Fibroblast of upper back skin (primary cell): ENCODE measurements at places on chromosomes 11 and 22.

DNA sequence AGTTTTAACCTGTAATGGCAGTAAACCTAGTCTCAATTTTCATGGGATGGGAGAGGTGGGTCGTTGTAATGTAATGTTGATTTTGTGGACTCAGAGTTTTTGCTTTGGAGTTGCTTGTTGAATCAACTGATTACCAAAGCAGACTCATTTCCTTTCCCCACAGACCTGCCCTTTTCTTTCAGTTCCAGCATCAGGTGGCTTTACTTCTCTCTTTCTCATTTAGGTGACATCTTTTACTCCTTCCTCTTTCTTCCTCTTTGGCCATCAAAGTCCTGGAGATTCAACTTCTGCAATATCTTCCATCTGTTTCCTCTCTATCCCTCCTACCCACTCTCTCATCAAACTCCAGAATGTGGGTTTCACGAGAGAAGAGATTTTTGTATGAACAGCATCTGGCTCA is 313.9 kb downstream of the TMEM135 start:
- DNase-seq, result no peak

DNA sequence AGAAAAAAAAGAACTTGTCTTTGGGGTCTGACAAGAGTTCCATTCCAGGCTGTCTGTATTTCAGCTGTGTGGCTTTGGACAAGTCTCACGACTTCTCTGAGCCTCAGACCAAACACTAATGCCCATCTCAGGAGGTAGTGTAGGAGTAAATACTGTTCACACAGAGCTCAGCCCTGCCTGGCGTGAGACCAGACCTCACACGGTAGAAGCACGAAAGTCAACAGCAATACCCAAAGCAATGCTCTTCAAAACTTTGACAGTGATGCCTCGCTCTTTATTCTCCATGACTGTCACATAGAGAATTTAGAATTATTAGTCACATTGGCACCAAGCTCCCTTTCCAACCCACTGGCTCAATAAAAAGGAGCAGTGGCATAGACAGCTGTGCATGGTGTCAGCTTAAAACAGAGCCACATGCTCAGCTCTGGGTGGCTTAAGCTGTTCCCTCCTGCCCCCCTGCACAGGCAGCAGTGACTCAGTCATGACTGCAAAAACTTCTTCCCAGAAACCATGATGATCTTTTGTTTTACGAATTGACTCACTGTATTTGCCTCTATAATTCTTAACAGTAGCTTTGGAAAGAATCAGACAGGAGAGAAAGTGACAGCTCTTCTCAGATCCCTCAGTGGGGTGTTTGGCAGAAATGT is 74.0 kb upstream of the PHF21B start:
- DNase-seq, result peak; percentile 77

DNA sequence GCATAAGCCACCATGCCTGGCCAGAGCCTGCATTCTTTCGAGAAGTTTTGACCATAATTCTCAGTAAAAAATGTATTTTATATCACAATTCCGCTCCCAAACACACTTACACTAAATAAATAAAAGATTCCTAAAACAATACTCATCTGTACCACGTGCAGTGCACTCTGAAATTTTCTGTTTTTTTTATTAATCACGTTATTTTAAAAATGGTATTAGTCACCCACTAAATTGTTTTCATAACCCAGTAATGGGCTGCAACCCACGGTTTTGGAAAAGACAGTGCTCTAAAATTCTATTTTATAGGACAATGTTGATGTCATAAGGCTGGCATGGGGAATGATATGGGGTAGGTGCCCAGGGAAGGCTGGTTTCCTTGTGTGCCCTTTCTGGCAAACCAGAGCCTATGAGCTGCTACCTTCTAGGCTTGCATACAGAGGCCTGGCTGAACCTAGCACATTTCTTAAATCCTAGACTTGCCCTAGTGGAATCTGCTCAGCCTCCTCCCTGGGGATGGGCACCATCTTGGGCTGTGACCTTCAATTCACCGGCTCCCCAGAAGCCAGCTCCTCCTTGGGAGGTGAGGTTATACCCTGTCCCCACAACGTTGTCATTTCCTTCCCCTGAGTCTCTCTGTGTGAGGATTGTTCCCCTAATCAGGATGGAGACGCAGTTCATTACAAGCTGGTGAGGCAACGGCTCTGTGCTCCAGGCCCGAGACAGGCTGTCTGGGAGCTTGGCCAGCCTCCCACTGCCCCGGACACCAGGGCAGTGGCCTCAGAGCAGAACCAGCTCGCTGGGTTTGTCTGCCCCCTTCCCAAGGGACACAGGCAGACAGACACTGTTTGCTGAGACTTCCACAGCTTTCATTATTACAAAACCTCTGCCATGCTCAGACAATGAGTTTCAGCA is 116.5 kb upstream of the NAV2 start:
- peak; percentile 91 for DNase-seq

DNA sequence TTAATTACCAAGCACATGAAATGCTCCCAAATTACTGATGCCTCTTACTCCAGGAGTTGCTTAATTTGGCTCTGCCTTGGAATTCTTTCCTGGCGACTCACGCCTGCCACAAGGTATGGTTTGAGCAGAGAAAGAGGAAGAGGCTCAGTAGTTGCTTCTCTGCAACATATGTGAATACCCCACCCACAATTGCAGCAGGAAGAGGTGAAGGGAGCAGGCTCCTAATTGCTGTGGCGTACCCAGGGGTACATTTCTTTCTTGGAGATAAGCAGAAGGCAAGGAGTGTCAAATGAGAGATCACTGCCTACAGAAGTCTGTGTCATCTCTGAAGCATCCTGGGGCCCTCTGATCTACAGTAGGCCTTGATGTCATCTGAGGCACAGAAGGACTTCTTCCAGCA is 10.6 kb upstream of the NNMT start:
- peak; percentile 80 for DNase-seq

DNA sequence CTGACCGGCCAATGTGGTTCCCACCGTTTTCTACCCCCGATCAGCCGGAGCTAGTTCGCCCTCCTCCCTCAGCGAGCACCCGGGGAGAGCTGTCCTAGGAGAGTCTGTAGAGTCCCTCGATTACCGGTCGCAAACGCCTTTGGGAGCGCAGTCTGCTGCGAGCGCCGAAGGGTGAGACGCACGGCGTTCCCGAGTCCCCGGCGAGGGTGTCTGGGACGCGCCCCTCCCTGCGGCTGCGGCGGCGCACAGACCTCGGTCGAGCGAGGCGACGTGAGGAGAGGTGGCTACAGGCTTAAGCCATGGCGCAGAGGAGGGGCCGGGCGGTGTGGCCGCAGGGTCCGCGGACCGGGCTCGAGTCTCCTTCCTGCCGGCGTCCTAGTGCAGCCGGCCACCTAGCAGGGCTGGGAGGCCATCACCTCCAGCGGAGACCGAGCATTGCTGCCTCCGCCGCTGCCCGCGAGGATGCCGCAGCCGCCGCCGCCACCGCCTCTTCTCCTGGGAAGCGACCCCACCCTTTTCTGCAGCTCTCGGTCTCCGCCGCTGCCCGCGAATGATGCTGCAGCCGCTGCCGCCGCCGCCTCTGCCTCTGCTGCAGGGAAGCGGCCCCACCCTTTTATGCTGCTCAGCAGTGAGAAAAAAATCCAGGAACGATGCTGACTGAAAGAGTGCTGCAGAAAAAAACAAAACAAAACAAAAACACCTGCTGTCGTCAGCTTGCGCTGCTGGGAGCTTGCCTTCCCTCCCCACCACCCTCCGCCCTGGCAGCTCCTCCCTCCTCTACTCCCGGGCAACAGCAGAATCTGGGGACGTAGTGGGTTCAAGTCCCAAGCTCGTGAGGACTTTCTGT is at the start of gene MAP6:
TSS of gene MAP6 (minus strand) at position 588 of the 847 bp plus-strand sequence. CDS start 669 bp downstream, outside the sequence.
- no peak for DNase-seq

DNA sequence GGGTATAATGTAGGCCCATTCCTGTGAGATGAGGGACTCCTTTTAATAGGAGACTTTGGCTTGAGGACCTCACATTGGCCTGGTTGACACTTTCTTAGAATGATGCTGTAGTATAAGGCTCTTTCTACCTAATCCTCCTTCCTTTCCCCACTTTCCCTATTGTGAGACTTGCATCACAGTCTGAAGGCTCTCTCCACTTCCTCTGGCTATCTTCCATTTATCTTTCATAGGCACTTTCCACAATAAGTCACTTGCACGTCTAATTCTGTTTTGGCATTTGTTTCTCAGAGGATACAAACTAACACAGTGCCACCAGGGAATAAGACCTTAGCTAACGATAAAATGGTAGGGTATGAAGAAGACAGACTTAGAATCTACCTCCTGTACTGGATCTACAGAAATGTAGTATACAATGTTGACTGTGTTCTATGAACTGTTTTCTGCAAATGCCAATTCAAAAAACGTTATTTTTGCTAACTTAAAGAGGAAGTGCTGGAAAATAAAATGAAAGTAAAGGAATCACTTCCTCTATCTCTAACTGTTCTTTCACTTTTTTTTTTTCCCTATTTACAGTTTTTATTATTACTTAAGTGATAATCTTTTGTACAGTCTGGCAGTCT is 17.9 kb upstream of the PDE3B start:
- DNase-seq, result no peak
